NCI-H187 (cell line): ENCODE measurements at places on chromosomes 5 and 9.
A peak's percentile ranks its signal among the peaks of the same experiment; 100 is the strongest.

DNA sequence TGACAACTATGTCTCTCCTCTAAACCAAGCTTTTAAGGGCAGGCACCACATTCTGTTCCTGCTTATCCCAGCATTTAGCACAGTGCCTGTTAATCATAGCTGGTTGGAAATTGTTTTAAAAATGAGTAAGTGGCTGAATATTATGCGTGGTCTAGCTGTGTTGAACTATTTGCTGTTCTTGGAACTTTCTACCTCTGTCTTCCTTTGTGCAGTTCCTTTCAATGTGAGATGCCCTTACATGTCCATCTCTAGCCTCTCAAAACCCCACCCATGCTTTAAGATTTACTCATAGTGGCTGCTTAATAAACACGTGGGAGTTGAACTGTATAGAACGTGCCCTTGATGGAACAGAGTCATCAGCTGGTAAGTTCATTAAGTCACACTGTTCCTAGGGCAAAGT lies 34.5 kb downstream of the C9orf57 start:
- DNase-seq, result no peak

- no peak for DNase-seq
Measured at GRCh38 chr5:152378730-152379129, 26.3 kb downstream of the NMUR2 start.

DNA sequence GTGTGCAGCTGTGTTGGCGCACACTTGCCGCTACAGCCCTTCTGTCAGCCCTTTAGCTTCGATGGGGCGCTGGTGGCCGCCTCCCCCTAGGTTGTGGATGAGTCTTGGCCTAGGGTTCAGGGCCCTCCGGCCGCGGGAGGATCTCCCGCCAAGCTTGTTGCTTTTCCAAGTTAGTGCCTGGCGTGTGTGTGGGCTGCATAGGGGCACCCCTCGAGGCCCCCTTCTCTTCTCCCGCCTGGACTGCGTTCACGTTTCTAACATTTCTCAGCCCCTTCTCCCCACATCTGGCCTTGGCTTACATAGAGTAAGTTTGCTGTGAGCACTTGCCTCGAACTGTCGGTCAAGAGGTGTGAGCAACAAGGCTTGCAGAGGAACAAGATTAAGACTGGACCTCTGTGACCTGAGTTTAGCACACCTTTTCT lies 413 bp upstream of the OXCT1 start:
- DNase-seq, result no peak

DNA sequence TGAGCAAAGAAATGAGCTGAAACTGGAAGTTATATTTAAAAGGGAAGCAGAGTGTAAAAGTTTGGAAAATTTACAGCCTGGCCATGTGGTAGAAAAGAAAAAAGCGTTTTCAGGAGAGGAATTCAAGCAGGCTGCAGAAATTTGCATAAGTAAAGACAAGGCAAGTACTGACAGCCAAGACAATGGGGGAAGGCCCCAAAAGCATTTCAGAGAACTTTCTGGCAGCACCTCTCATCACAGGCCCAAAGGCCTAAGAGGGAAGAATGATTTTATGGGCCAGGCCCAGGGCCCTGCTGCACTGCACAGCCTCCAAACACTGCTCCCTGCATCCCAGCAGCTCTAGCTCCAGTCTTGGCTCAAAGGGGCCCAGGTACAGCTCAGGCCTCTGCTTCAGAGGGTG lies 169.7 kb downstream of the GLIS3 start:
- no peak for DNase-seq

GRCh38 chr9:5438301-5439162 lies 807 bp upstream of the PLGRKT start:
- no peak for DNase-seq

DNA sequence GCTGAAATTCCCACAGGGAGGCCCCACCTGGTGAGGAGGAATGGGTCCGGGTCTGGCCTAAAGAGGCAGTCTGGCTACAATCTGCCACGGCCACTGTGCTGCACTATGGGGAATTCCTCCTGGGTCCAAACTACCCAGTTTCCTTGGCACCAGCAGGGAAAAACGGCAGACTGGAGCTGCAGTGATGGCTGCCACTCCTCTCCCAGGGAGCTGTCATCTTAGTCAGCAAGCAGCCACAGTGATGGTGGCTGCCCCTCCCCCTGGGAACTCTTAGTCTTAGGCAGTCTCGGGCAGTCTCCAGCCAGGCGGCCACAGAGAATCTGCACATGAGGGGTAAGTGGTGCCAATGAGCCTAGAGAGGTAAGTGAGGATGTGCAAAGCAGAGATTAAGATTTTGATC lies 205.8 kb downstream of the TMEM38B start:
- DNase-seq, result no peak

GRCh38 chr9:93673021-93673838 lies 96.8 kb downstream of the PHF2 start:
- DNase-seq, result no peak

GRCh38 chr9:16469184-16469583 lies 401.3 kb downstream of the BNC2 start:
- DNase-seq, result no peak

DNA sequence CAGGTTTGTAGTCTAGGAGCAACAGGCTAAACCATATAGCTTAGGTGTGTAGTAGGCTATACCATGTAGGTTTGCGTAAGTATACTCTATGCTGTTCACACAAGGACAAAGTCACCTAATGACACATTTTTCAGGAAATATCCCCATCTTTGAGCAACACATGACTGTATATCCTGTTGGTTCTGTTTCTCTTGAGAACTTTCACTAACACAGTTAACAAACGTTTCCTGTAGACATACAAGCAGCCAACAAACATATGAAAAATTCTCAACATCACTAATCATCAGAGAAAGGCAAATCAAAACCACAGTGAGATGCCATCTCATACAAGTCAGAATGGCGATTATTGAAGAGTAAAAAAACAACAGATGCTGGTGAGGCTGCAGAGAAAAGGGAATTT lies 68.2 kb downstream of the NR2F1-AS1 start:
- DNase-seq, result no peak

DNA sequence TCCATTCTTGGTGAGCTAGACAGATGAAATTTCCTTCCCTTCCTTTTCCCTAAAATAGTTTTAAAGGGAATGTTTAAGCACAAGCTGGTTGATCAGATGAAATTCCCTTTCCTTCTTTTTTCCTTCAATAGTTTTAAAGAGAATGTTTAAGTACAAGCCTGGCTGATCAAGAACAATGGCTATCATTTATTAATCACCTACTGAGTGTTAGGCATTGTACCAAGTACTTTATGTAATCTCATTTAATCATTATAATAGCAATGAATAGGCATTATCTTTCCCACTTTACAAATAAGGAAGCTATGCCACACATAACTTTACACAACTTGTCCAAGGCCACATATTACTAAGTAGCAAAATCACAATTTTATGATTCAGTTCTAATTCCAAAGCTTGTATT lies 152.0 kb upstream of the ACOT12 start:
- DNase-seq, result no peak

GRCh38 chr5:161857358-161857757 lies 9.4 kb downstream of the GABRA1 start:
- DNase-seq, result no peak

DNA sequence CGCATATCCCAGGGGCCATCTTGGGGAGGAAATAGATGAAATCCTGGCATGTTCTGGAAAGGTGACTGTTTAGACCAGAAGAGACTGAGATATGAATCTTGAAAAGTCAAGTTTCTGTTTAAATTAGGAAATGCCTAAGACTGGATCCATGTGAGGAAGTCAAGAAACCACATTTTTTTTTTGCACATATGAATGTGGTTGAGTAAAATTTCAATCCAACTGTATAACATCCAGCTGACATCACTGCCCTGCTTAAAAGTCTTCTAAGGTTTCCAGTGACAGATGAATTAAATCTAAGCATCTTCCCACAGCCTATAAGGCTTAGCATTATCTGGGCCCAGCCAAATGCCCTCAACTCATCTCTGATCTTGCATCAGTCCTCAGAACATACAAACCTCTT lies 47.7 kb upstream of the TCERG1 start:
- DNase-seq, result no peak

GRCh38 chr9:124206391-124206790 lies 51.4 kb upstream of the NEK6 start:
- peak; percentile 47 for DNase-seq

DNA sequence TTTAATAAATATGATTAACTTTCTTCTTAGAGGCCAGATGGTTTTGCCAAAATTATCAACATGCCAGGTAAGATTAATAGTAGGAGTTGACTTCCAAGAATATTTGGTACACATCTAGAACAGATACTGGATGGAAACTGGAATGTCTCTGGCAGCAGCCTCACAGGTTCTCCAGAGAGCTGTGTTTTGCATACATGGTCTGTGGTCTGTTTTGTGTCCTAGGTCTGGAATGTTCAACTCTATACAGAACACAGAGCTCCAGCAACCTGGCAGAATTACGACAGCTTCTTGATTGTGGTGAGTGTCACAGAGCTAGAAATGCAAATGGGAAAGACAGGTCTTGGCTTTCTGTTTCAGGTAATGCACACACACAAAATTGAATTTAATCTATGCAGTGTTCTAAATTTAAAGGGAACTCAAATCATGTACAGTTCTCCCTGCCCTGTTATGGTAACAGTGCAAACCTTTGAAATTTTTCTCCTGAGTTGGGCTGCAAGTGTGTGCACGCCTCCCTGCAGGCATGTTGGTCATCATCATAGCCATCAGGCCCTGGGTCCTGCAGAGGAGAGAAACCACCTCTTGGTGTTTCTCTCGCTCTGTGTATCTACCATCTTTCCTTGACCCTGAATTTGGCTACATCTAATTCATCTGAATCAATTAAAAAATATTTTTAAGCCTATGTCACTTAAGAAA lies 58.3 kb downstream of the PIK3R1 start:
- no peak for DNase-seq

- no peak for DNase-seq
Measured at GRCh38 chr5:31999470-31999869, 174.6 kb downstream of the GOLPH3 start.

- no peak for DNase-seq
Measured at GRCh38 chr9:81665322-81665871, 23.9 kb downstream of the TLE1 start.

DNA sequence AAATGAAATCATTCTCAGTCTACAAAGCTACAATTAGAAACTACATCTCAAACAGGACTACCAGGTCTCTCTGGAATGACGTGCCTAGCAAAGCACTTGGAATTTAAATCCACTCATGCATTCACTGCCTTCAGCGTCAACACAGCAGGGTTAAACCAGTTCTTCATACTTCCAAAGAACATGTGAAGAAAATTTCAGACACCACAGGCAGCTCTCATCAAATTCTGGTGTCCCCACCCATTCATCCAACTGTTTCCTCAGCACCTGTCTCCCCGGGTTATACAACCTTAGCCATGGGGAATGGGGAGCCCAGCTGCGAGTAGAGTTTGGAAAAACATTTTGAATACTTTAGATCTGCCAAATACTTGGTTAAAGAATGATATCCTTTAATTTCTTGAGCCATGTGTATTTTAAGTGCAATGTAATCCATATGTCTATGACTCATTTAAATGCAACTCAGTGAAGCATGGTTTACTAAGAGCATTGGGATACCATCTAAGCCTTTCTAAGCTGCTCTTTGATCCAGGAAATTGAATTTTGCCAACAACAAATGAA lies 17.5 kb downstream of the ADAM19 start:
- no peak for DNase-seq

DNA sequence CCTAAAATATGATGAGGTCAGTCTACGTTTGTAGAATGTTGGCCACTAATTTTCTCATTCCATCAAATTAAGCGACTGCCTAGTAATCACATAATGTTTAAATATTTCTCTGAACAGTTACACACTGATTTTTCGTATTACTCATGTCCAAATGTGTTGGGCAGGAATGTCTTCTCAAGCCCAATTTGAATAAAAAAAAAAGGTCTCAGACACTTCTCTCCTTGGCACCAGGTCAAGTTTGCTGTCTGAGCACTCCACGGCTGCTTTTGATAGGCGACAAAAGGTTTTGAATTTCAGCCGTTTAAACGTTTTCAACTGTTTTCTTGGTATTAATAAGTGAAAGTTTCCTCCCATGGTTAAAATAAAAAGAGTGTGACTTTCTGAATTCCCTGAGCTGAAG lies 542.1 kb downstream of the IRX1 start:
- DNase-seq, result no peak

DNA sequence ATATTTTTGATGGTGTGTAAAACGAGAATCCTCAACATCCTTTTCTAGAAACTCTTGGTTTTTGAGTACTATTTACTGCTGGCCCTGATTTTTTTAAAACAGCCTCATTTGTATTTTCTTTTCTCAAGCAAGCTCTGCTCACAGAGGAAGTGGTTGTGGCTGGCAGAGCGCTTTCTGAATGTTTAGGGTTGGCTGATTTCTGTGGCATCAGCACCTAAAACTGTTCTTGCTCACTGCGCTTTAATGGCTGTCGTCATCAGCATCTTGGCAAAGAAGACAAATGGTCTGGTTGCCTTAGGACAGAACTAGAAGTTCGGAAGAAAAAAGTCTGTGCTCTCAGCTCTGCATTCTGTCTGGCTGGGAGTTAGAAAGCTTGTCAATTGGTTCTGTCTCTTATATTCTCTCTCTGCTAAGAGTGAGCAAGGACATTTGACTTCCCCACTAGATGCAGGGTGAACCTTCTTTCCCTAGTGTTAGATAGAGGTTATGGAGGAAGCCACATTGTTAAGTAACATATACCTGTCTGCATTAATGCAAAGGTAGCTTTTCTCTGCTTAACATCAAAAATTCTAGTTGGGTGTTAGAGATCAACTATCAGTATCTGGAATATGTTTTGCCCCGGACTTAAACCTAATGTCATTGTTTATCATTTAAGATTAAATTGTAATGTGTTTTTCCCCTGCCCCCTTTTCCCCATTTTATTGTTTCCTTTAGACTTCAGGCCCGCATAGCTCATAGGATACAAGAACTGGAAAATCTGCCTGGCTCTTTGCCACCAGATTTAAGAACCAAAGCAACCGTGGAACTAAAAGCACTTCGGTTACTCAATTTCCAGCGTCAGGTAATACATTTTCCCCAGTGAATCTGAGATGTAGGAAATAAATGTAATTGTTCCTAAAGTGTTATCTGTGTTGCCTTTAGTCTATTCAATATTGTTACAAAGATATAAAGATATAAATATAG lies 39.0 kb downstream of the SMARCA2 start:
- DNase-seq, result no peak

GRCh38 chr5:15995341-15996052 lies 184.1 kb downstream of the MARCHF11 start:
- DNase-seq, result no peak

DNA sequence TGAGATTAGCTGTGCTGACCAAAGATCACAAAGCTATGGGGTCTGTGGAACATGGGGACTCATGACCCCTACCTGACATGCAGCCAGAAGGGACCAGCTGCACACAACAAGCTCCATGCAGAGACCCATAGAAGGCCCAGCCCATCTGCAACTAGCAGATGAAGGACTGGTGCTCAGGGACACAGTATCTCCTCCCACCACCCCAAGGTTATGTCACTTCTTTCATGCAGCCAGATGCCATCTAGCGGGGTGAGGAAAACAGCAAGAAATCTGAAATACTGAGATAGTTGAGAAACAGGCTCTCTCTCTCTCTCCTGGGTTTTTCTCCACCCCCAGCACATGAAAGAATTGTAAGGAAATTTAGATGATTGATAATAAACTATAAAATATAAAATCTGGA lies 161.3 kb upstream of the DAPK1 start:
- DNase-seq, result no peak

DNA sequence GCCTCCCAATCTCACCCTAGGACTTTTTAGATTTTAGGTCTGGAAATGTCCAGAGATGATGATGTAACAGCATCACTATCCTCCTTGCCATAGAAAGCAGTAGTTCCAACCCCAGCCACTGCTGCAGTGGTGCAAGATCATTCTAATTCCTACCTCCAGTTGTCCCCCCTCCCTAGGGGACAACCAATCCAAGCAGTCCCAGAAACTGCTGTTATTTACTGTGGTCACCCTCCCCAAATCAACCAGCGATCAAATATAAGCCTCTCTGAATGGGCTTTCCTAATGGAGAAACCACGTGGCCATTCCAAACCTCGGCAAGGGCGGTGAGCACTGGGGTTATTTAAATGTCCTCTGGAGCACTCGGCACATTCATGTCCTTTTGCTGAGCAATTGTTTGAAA lies 159.8 kb downstream of the SLF1 start:
- no peak for DNase-seq
